ENCODE measurements at places on chromosomes 2 and 18.
A peak's percentile ranks its signal among the peaks of the same experiment; 100 is the strongest.

- no peak for DNase-seq
- no peaks in the 10 kb centered on the region for H3K36me3 ChIP-seq
- H3K27ac ChIP-seq: no peak overlapping the region
- no peaks in the 10 kb centered on the region for H3K4me1 ChIP-seq
Measured at GRCh38 chr2:150404147-150404546, 83.3 kb downstream of the RND3 start.

DNA sequence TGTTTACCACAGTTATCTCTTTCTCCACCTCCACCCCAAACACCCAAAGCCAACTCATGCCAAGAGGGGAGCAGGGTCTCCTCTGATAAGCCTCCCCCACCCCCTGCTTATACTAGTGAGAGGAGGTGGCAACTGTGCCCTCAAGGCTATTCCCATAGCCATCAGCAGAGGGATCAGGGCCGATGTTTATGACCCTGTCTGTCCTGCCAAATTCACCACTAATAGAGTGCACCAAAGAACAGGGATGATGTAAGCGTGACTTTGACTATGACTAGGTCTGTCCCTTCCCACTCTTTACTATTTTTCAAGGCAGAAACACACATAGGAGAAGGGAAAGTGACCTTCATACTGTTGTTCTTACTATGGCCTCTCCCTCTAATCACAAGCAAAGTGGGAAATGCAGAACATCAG is 74.6 kb downstream of the CLHC1 start:
- no peaks in the 10 kb centered on the region for H3K4me1 ChIP-seq
- H3K27ac ChIP-seq: no peak overlapping the region
- H3K36me3 ChIP-seq: no peaks in the 10 kb centered on the region
- no peaks in the 10 kb centered on the region for H3K27me3 ChIP-seq

GRCh38 chr2:147099845-147100244 is 745.0 kb upstream of the ACVR2A start:
- H3K27me3 ChIP-seq: no peaks in the 10 kb centered on the region
- no peak overlapping the region for H3K27ac ChIP-seq
- H3K36me3 ChIP-seq: no peaks in the 10 kb centered on the region
- no peak for DNase-seq
- H3K4me1 ChIP-seq: no peaks in the 10 kb centered on the region

DNA sequence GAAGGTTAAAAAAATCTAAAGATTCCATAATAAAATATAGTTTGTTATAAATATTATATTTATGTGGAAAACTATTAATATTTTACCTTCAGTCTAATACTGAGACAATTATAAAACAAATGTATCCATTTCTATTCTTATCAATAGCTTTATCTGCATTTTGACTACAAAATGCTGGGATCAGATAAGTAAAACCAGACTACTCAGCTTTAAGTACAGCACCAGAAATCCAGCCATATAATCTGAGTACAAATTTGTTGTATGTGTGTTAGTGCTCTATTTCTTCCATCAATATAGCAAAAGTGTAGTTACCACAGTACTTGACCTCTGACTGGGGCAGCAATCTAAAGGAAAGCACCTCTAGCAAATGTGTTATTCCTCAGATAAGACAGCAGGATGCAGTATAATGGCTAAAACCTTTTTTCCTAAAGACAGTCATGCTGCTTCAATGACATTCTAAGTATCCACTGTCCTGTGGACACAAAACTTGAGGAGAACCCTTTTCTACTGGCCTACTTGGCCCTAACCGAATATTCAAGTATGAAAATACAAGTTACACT is 68.1 kb downstream of the OLA1 start:
- no peak for DNase-seq
- no peaks in the 10 kb centered on the region for H3K36me3 ChIP-seq
- H3K27ac ChIP-seq: no peak overlapping the region
- no peak overlapping the region for H3K4me3 ChIP-seq
- no peaks in the 10 kb centered on the region for H3K4me1 ChIP-seq

DNA sequence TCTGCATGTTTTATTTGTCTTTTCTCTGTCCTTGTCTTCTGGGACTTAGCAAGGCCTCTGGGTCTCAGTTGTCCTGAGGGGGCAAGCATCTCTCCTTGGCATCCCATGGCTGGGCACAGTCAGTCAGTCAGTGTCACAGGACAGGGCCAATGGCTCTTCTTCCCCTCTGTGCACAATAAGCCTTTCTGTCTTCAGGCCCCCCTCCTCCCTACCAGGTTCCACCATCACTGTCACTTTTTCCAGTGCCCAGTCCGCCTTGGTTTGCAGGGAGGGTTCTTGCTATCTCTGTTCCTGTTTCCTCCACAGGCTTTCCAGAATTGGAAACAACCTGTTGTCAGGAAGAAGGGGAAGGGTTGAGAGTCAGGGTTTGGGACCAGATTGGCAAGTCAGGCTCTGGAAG is 1.7 kb upstream of the VAMP5 start:
- H3K4me3 ChIP-seq: no peak overlapping the region
- H3K4me1 ChIP-seq: peaks cover 62% of the 10 kb centered on the region
- DNase-seq: no peak

DNA sequence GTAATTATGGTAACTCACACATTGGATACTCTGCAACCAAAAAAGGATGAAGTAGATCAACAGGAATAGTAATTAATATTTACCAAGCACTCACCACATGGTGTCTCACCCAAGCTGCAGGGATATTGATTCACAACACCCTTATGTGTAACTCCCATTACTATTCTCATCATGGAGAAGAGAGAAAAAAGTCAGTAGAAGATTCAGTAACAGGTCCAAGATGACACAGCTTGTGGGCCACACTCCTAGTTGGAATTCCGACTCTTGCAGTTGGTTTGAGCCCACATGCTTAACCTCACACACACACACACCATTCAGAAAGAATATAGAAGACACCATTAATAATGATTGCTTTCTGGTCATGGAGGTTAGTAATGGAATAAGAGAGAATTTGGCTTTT is 1.7 kb upstream of the MLPH start:
- DNase-seq: no peak
- H3K4me1 ChIP-seq: no peaks in the 10 kb centered on the region
- no peak overlapping the region for H3K27ac ChIP-seq
- no peak overlapping the region for H3K4me3 ChIP-seq

DNA sequence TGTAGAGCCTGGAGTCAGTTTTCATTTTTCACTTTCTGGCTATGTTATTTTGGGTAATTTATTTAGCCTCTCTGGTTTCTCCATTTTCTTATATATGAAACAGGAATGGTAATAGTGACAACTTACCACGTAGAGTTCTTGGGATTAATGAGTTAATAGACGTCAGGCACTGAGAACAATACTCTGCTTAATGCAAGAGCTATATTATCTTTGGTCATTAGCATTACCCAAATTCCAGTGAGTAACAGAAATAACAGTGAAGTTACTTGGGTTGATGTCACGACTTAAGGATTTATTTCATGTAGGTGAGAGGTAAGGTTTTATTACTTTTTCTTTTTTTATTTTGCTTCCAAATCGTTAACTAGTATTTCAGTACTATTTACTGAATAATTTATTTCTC is 601.0 kb upstream of the GCFC2 start:
- no peak overlapping the region for H3K4me3 ChIP-seq
- DNase-seq: no peak
- H3K27me3 ChIP-seq: no peaks in the 10 kb centered on the region
- no peaks in the 10 kb centered on the region for H3K4me1 ChIP-seq

DNA sequence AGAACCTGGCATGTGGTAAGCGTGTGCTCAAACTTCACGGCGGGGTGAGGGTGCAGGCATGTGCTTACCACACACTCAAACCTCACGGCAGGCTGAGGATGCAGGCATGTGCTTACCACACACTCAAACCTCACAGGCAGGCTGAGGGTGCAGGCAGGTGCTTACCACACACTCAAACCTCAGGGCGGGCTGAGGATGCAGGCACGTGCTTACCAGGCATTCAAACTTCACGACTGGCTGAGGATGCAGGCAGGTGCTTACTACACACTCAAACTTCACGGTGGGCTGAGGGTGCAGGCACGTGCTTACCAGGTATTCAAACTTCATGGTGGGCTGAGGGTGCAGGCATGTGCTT is 105.0 kb upstream of the ALKAL2 start:
- H3K27ac ChIP-seq: no peak overlapping the region
- no peak for DNase-seq
- no peaks in the 10 kb centered on the region for H3K36me3 ChIP-seq
- no peaks in the 10 kb centered on the region for H3K4me1 ChIP-seq
- H3K27me3 ChIP-seq: no peaks in the 10 kb centered on the region

DNA sequence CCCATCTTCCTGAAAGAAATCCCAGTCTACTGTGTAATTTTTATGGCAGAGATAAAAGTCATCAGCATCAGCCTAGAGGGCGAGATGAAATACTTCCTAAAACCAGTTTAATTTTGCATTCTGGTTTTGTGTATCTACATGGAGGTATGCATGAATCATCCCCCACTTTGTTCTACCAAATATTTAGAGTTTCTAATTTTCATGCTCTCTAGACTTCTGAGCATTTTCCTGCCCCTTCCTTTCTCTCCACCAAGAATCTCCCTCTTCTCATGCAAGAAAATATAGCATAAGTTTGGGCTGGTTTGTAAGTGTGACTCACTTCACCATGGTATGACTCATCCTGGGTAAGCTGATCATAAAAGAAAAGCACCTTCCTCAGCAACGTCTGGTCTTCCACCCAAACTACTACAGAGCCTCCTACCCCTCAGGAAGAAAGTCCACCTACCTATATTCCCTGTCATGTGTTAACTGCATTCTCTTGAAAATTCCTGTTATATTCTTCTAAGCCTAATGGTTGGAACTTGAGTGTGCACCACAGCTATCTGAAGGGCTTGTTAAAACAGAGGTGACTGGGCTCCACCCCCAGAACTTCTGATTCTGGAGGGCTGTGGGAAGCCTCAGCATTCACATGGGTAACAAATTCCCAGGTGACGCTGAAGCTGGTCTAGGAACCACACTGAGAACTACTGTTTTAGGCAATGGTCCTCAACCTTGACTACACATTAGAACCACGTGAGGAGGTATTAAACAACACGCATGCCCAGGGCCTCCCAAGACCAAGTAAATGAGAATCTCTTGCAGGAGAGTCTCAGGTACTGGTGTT is 37.4 kb upstream of the RAPGEF4 start:
- peaks cover 5% of the 10 kb centered on the region for H3K27me3 ChIP-seq
- H3K36me3 ChIP-seq: no peaks in the 10 kb centered on the region
- peaks cover 12% of the 10 kb centered on the region for H3K4me1 ChIP-seq
- H3K4me3 ChIP-seq: no peak overlapping the region

GRCh38 chr18:10013621-10014543 is 100.1 kb downstream of the VAPA start:
- no peak overlapping the region for H3K27ac ChIP-seq
- no peak for DNase-seq
- H3K4me3 ChIP-seq: no peak overlapping the region
- no peaks in the 10 kb centered on the region for H3K36me3 ChIP-seq
- H3K27me3 ChIP-seq: no peaks in the 10 kb centered on the region

DNA sequence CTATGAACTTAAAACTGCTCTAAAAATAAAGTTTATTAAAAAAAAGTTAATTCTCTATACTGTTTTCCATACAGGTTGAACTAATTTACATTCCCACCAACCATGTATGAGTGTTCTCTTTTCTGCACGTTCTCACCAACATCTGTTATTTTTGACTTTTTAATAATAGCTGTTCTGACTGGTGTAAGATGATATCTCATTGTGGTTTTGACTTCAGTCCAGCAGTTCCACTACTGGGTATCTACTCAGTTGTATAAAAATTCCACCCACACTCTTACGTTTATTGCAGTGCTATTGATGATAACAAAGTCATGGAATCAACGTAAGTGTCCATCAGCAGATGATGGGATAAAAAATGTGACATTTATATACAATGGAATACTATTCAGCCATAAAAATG is 33.7 kb downstream of the SPAG16 start:
- H3K27me3 ChIP-seq: no peaks in the 10 kb centered on the region
- no peak overlapping the region for H3K4me3 ChIP-seq
- H3K27ac ChIP-seq: no peak overlapping the region
- DNase-seq: no peak
- no peaks in the 10 kb centered on the region for H3K4me1 ChIP-seq

DNA sequence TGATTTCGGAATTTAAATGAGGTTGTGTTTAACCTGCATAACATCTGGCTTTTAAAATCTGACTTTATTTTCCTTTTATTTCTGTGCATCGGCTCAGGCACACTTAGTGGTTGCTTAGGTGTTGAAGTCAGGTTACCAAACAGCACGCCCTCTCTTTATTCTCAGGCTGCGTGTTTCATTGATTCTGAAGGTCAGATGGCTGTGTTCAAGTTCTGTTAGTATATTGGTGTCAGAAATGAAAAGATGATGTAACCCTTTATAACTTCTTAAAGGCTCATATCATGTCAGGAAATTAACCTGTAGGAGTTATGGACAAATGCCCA is 246.5 kb downstream of the LDLRAD4 start:
- H3K27ac ChIP-seq: peak overlapping the region; percentile 21
- H3K27me3 ChIP-seq: no peaks in the 10 kb centered on the region
- no peaks in the 10 kb centered on the region for H3K36me3 ChIP-seq
- H3K4me1 ChIP-seq: peaks cover 42% of the 10 kb centered on the region
- peak overlapping the region; percentile 64 for H3K4me3 ChIP-seq

Measured in CD8-positive, alpha-beta memory T cell (primary cell).